Aorta (tissue), 5 donors: ENCODE measurements at places on chromosomes 11 and 22. TPM values are rescaled to one million over a fixed set of nuclear protein-coding genes. Genes with fewer than 3 reads are reported as not detected.

- no peak overlapping the region for H3K27ac ChIP-seq
- no peaks in the 10 kb centered on the region for H3K4me1 ChIP-seq
- DNase-seq = no peak
- H3K36me3 ChIP-seq = no peaks in the 10 kb centered on the region
Observed at GRCh38 chr11:120021391-120021953, 116.4 kb downstream of the TRIM29 start.

DNA sequence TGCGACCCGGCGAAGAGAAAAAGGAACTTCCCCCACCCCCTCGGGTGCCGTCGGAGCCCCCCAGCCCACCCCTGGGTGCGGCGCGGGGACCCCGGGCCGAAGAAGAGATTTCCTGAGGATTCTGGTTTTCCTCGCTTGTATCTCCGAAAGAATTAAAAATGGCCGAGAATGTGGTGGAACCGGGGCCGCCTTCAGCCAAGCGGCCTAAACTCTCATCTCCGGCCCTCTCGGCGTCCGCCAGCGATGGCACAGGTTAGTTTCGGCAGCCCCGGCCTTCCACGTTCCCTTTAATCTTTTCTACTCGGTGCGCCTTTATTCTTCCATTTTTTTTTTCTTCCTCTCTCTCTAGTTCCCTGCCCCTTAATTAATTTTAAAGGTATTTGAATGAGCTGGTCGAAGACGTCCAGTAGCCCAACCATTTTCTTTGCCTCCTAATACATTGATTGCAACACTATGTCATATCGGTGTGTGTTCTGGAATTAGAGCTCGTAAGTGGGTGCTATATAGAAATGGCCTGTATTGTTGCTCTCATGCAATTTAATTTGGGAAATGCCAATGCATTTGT, 537 bp downstream of the EP300 start:
- H3K27ac ChIP-seq = peak overlapping the region; percentile 99
- H3K27me3 ChIP-seq = no peaks in the 10 kb centered on the region
- H3K4me3 ChIP-seq = peak overlapping the region; percentile 98

DNA sequence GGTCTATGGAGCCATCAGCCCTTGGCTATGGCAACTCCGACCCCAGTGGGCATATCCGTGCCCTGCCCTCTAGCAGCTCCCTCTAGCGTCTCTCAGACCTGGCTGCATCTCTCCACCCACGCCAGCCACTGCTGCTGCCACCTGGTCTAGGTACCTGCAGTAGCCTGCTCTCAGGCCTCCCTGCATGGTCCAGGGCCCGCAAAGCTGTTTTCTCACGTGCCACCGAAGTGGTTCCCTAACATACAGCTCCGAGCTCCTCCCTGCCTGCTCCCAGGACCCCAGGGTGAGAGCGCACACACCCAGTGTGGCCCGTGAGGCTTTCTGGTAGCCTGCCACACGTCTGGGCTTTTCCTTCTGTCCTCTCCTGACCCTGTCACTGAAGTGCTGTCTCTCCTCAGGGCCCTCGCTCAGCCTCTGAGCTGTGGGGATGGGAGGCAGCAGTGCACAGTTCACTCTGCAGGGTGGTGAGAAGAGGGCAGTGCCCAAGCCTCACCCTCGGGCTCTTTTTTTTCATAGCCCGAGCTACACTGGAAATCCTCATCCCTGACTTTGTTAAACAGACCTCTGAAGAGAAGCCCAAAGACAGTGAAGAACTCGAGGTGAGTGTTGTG, 14.3 kb downstream of the DGCR8 start:
- H3K36me3 ChIP-seq = peaks cover 4% of the 10 kb centered on the region
- DNase-seq = peak; percentile 38
- H3K4me1 ChIP-seq = no peaks in the 10 kb centered on the region
- H3K4me3 ChIP-seq = no peak overlapping the region

- H3K4me3 ChIP-seq = no peak overlapping the region
- DNase-seq = no peak
- H3K27ac ChIP-seq = no peak overlapping the region
- no peaks in the 10 kb centered on the region for H3K36me3 ChIP-seq
Observed at GRCh38 chr22:46908641-46909107, 146.2 kb downstream of the TBC1D22A start.

DNA sequence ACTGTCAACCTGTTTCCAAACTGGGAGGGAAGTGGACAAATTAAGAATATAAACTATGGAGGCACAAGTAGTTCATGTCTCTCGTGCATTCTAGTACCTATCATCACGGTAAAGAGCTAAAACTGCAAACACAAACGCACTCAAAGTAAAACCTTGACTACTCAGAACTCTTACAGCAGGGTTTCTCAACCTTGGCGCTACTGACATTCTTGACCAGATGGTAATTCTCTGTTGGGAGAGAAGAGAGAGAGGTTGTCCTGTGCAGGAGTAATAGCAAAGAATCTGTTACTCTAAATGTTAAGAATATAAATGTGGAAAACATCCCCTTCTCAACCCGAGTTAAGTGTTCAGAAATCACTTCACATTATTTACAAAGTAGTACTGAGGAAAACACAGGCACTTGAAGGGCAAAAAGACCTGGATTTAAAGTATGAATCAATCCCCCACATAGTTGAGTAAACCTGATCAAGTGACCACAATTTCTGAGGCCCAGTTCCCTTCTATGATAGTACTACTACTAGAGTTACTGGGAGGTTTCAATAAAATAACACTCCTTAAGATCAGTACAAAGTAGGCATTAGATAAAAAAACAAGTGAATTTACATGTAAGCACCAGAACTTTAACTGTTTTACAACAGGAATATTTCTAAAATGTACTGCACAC, 73.1 kb upstream of the ARHGAP32 start:
- no peak overlapping the region for H3K4me3 ChIP-seq
- no peaks in the 10 kb centered on the region for H3K36me3 ChIP-seq
- no peak for DNase-seq
- no peak overlapping the region for H3K27ac ChIP-seq
- no peaks in the 10 kb centered on the region for H3K4me1 ChIP-seq

- no peaks in the 10 kb centered on the region for H3K4me1 ChIP-seq
- H3K27ac ChIP-seq = no peak overlapping the region
- no peak for DNase-seq
- H3K4me3 ChIP-seq = no peak overlapping the region
Observed at GRCh38 chr11:60349990-60350389, 22.9 kb downstream of the MS4A6E start.

- no peak overlapping the region for H3K4me3 ChIP-seq
- H3K36me3 ChIP-seq = no peaks in the 10 kb centered on the region
- DNase-seq = no peak
- no peaks in the 10 kb centered on the region for H3K4me1 ChIP-seq
Observed at GRCh38 chr11:122979815-122980595, 1.6 kb downstream of the BSX start.

GRCh38 chr11:90204832-90205646, 17.8 kb downstream of the CHORDC1 start:
- no peak overlapping the region for H3K27ac ChIP-seq
- DNase-seq = no peak
- no peaks in the 10 kb centered on the region for H3K4me1 ChIP-seq

DNA sequence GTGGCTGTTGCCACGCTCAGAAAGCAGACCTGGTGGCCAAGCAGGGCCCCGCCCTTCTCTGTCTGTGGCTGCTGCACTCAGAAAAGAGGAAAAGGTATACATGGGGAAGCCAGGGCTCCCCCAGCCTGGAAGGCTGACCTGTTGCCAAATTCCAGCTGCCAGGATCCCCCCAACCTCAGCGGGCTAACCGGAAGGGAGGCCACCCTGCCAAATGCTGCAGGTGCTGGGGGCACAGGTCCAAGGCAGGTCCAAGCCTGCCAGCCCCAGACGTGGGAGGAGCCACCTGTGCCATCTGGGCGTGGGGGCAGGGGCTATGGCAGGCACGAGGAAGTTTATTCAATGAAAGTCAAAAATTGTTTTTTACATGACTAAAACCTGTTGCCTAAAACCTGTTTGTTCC, 2.6 kb downstream of the NPTXR start:
- no peaks in the 10 kb centered on the region for H3K4me1 ChIP-seq
- H3K4me3 ChIP-seq = no peak overlapping the region
- H3K36me3 ChIP-seq = no peaks in the 10 kb centered on the region
- H3K27ac ChIP-seq = no peak overlapping the region

- peak overlapping the region; percentile 6 for H3K27ac ChIP-seq
- no peaks in the 10 kb centered on the region for H3K27me3 ChIP-seq
- peak; percentile 44 for DNase-seq
- H3K4me1 ChIP-seq = peaks cover 3% of the 10 kb centered on the region
- H3K4me3 ChIP-seq = peak overlapping the region; percentile 36
Observed at GRCh38 chr22:46064228-46064965, 85.9 kb upstream of the PPARA start.

GRCh38 chr11:1856306-1857005, 3.6 kb downstream of the LSP1 start:
- H3K27ac ChIP-seq = no peak overlapping the region
- no peak overlapping the region for H3K4me3 ChIP-seq
- no peaks in the 10 kb centered on the region for H3K36me3 ChIP-seq
- H3K27me3 ChIP-seq = no peaks in the 10 kb centered on the region
- DNase-seq = no peak
- no peaks in the 10 kb centered on the region for H3K4me1 ChIP-seq

GRCh38 chr11:567629-568292, 7.0 kb downstream of the RASSF7 start:
- no peaks in the 10 kb centered on the region for H3K27me3 ChIP-seq
- no peak for DNase-seq
- H3K4me3 ChIP-seq = peak overlapping the region; percentile 70
- no peaks in the 10 kb centered on the region for H3K4me1 ChIP-seq
- no peaks in the 10 kb centered on the region for H3K36me3 ChIP-seq

GRCh38 chr22:23376256-23376655, 195.9 kb downstream of the BCR start:
- H3K27me3 ChIP-seq = no peaks in the 10 kb centered on the region
- H3K27ac ChIP-seq = no peak overlapping the region
- no peaks in the 10 kb centered on the region for H3K4me1 ChIP-seq
- no peaks in the 10 kb centered on the region for H3K36me3 ChIP-seq

DNA sequence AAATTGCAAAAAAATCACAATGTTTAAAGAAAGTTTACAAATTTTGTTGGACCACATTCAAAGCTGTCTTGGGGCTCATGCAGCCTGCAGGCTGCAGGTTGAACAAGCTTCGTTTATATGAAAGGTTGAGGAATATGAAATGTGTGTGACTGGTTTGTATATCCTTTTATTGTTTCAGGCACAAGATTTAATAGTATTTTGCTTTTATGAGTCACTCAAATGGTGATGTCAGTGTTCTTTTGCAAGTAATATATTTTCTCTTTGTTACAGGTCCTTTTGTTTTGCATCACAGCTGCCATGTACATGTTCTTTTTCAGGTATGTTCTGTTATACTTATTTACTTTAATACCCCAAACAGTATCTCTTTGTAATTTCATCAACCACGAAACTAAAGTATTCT, 198.6 kb downstream of the TMEM135 start:
- H3K36me3 ChIP-seq = no peaks in the 10 kb centered on the region
- H3K27ac ChIP-seq = no peak overlapping the region
- no peak overlapping the region for H3K4me3 ChIP-seq
- DNase-seq = no peak
- no peaks in the 10 kb centered on the region for H3K4me1 ChIP-seq

DNA sequence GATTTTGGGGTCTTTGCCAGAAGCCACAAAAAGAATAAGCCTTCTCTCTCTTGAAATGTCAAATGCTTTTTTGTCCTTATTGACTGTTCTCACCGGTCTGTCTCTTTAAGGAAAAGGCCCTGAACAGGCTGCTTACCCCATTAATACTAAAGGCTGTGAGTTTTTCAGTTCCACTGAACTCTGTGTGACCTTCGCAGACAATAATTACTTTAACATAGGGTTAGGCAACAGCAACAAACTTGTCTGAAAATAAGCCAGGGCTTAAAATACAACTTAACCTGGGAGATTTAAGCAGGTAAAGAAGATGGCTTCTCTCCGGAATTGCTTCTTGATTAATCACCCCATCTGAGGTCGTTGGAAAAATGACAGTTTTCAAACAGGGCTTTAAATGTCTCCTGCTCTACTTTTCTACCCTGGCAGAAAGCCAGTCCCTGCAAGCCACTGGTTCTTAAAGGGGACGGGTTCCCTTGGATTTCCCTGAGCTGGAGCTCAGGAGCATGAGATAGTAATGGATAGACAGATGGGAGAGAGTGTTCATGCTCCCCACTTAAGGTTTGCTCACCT, 69.4 kb downstream of the ARL14EP start:
- H3K4me1 ChIP-seq = peaks cover 4% of the 10 kb centered on the region
- H3K27ac ChIP-seq = no peak overlapping the region
- H3K36me3 ChIP-seq = no peaks in the 10 kb centered on the region
- DNase-seq = no peak
- H3K4me3 ChIP-seq = no peak overlapping the region

- H3K27ac ChIP-seq = no peak overlapping the region
- no peaks in the 10 kb centered on the region for H3K27me3 ChIP-seq
- no peak for DNase-seq
- no peaks in the 10 kb centered on the region for H3K36me3 ChIP-seq
- no peak overlapping the region for H3K4me3 ChIP-seq
- H3K4me1 ChIP-seq = no peaks in the 10 kb centered on the region
Observed at GRCh38 chr11:2846470-2846869, 39.1 kb downstream of the CDKN1C start.

DNA sequence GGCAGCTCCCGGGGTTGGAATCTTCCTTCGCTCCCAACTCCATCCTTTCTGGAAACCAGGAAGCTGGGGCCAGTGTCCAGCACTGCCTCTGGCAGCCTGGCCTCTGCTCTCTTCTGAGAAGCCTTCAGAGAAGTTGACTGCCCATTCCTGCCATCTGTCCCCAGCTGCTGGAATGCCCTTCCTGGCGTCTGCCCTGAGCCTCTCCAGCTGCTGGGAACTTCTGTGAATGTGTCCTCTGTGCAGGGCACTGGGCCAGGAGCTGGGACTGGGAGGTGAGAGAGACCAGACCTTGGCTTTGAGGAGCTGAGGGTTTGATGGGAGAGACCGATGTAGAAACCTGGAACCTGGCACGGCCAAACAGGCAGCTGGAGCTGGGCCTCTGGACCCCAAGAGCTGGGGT, 5.9 kb upstream of the SOX10 start:
- H3K27me3 ChIP-seq = no peaks in the 10 kb centered on the region
- H3K4me1 ChIP-seq = no peaks in the 10 kb centered on the region
- no peaks in the 10 kb centered on the region for H3K36me3 ChIP-seq

- no peaks in the 10 kb centered on the region for H3K4me1 ChIP-seq
- no peak overlapping the region for H3K4me3 ChIP-seq
- H3K36me3 ChIP-seq = no peaks in the 10 kb centered on the region
- H3K27ac ChIP-seq = no peak overlapping the region
- no peaks in the 10 kb centered on the region for H3K27me3 ChIP-seq
- DNase-seq = no peak
Observed at GRCh38 chr22:26642465-26643417, 14.6 kb upstream of the MIAT start.

GRCh38 chr11:91749251-91749650, 475.4 kb upstream of the FAT3 start:
- H3K4me3 ChIP-seq = no peak overlapping the region
- no peak overlapping the region for H3K27ac ChIP-seq
- H3K4me1 ChIP-seq = no peaks in the 10 kb centered on the region
- H3K27me3 ChIP-seq = no peaks in the 10 kb centered on the region
- no peak for DNase-seq
- no peaks in the 10 kb centered on the region for H3K36me3 ChIP-seq

Gene RASL10A
- 3.5 TPM for total RNA-seq

Gene OR51D1
- not detected for total RNA-seq

Gene NCF4
- total RNA-seq = 42.4 TPM

Gene TRIM48
- not detected for total RNA-seq

Gene OR4C13
- not detected for total RNA-seq

Gene ME3
- 27.7 TPM for total RNA-seq
